Stimulated activated CD4-positive, alpha-beta T cell treated with anti-CD3 and anti-CD28 coated beads, Interleukin-15, amount 100 ng/mL, for 1 hour (primary cell): ENCODE measurements at places on chromosomes 1 and 21.

- no peak for DNase-seq
Observed at GRCh38 chr1:110637475-110637874, 31.3 kb upstream of the KCNA2 start.

DNA sequence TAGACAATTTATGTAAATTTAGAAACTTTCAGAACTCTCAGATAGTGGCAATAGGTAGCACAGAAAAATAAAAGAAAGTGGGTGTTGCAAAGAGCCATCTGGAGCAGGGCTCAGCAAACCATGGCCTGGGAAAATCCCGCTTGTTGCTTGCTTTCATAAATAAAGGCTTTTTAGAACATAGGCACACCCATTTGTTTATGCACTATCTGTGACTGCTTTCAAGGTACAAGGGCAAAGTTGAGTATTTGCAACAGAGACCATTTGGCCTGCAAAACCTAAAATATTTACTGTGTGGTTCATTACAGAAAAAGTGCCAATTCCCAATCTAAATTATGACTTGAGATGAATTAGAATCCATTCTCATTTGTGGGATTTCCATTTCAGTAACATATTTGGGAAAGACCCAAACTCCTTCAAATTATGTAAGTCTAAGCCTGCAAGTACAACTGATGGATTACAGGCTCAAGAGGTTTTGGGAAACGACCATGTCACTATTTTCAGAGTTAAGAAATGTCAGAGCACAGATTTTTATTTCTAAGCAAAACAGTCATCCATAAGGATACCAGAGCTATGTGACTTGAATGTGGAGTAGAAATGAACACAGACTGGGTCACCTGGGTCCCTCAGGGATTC is 43.5 kb upstream of the DPT start:
- no peak for DNase-seq

DNA sequence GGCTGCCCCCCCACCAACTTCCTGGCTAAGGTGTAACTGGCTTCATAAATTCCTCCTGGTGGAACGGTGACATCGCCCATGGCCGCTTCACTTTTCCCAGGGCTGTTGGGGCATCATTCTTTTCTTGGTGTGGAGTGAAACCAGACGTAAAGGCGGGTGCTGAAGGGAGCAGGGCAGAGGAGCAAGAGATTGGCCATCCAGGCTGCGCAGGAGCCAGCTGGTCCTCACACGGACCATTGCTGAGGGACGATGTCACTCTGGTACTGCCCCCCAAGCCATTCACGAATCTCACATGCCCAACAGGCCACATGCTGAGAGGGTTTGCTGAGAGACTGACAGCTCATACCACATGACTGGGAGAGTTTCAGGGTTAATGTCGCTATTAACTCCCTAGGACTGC is 10.5 kb upstream of the PKP1 start:
- no peak for DNase-seq

- DNase-seq = no peak
Observed at GRCh38 chr1:200364091-200364759, 45.6 kb downstream of the ZNF281 start.

- DNase-seq = no peak
Observed at GRCh38 chr1:58844176-58844575, 60.3 kb upstream of the JUN start.

DNA sequence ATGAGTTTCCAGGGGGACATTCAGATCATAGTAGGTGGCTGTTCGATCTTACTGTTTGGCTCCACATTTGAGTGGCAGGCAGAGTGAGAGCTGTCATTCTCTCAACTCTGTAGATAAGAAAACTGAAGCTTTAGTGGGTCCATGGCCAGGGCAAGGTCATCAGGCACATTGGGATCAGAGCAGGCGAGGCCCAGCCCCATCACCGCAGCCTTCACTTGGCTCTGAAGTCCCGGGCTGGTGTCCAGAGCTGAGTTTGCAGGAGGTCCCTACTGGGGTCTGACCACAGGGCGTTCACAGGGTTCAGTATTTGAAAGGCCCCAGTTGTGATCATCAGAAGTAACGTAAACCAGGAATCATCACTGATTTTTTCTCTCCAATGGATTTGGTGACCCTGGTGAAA is 76.7 kb downstream of the OBSCN start:
- no peak for DNase-seq

DNA sequence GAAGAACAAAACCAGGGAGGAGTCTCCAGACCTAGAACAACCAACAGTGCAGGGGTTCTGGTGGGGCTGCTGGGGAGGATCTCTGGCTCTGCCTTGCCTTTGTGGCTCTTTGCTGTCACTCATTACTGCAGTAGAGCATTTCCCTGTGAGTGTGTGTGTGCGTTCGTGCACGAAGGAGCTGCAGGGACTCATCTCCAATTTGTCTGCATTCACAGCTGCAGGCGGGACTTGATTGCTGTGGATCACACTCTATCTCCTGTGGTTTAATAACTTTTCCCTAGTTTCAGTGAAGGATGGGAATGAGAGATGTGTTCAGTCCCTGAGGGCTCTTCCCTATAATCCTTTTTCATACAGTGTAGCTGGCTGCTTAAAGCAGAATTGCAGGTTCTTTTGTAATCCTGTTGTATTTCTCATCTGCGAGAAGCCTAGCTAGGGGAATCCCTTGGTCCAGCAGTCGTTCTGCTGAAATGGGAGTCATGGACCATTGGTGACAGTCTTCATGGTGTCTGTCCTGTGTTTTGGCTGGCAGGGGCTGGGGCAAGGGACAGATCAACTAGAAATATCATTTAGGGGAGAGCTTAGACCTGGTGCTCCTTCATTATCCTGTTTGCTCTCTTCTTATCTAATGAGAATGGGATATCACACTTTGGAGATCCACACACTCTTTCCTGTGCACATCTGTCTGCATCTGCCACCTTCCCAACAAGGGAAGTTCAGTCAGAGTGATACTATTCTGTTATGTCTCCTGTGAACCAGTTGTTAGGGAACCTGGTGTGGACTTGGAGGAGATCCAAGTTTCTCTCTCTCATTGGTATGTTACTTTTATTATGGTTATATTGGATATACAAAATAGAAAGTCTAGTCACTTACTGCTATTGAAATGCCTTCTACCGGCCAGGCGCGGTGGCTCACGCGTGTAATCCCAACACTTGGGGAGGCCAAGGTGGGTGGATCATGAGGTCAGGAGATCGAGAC is 3.0 kb downstream of the PCP4L1 start:
- no peak for DNase-seq

- DNase-seq = no peak
Observed at GRCh38 chr1:10415211-10415930, 14.9 kb upstream of the CENPS start.

- no peak for DNase-seq
Observed at GRCh38 chr21:31459457-31459856, 115.4 kb upstream of the TIAM1 start.

DNA sequence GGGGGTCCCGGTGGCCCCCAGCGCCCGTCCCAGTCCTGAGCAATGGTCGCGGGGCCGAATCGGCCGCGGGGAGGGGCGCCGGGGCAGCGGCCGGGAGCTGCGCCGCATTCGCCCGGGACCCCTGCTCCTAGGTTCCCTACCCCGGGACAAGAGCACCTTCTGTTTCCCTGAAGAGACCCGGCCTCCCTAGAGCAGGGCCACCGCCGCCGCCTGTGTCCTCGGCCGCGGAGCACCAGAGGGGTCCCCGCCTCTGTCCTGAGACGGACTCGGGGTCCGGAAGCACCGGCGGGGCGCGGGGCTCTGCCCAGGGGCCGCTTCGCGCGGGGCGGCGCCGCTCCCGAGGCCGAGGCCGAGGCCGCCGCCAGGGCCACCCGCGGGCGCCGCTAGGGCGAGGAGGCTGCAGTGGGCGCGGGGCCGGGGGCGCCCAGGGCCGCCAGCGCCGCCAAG is 157.9 kb downstream of the CASZ1 start:
- no peak for DNase-seq

- DNase-seq = no peak
Observed at GRCh38 chr1:178928976-178929375, 58.1 kb upstream of the ANGPTL1 start.

DNA sequence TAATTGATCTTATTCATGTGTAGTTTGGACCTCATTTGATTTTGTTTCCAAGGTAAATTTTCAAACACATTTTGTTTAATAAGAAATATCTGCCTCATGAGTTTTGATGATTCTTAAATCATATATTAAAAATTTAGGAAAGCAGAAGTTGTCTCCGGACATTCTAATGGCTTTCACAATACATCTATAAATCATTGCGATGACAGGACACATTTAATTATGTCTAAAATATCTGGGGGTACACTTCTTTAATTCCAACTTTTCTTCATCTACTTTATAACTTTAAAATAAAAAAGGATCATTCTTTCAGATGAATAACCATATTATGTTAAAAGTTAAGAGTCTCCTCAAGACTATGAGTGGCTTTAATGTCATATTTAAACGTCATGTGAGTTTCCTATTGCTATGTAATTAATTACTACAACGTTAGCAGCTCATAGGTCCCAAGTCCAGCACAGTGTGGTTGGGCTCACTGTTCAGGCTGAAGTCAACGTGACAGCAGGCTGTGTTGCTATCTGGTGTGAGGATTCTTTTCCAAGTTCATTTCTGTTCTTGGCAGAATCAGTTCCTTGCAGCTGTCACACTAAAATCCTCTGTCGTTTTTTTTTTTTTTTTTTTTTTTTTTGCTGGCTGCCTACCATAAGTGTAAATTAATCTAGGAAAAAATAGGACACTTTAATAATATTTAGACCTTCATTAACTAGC is 893.5 kb downstream of the LTN1 start:
- DNase-seq = no peak

- DNase-seq = no peak
Observed at GRCh38 chr21:33914188-33914587, 1.4 kb downstream of the ATP5PO start.

GRCh38 chr1:206803221-206803730 is 31.0 kb upstream of the IL10 start:
- peak; percentile 57 for DNase-seq

DNA sequence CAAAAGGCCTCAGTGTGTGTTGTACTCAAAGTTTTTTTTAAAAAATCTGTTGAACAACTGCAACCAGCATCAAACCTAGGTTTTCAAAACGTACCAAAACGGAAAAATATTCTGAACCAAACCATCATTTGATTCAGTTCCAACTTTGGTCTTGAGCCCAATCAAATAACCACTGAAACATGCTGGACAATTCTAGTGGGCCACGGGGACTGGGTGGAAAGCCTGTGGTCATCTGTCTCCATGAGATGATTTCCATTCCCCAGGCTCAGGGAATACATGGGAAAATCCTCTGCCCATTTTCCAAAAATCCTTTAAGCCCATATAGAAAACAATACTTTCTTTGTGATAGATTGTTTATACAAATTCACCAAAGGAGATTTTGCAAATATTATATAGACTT is 22.5 kb downstream of the ITPKB start:
- DNase-seq = no peak

DNA sequence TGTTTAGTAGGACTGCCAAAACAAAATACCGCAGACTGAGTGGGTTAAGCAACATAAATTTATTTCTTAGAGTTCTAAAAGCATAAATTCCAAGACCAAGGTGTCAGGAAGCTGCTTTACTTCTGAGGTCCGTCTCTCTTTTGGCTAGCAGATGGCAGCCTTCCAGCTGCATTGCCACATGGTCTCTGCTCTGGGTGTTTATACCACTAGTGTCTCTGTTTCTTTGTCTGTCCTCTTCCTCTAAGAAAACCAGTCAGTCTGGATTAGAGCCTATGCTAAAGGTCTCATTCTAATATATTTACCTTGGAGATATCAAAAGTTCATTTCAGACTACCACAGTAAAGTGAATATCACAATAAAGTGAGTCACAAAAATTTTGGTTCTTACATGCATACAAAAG is 519.8 kb downstream of the COL11A1 start:
- no peak for DNase-seq

- no peak for DNase-seq
Observed at GRCh38 chr21:34648739-34649297, 20.0 kb upstream of the CLIC6 start.

DNA sequence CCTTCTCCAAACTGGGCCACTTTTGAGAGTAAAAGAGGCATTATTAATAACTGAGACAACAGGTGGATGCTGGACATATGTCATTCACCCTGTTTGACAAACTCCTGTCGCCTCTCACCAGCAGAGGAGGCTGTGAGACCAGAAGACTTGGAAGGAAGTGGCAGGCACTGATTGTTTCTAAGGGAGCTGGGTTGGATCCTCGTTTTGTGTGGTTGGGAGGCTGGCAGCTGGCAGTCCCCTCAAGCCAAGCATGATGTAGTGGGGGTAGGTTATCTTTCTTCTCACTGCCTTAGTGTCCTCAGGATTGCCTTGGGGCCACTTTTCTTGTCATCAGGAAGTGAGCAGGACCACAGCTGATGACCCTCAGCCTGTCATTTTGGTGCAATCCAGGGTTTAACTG is 86.5 kb upstream of the KCNJ15 start:
- no peak for DNase-seq

- DNase-seq = no peak
Observed at GRCh38 chr21:43874085-43874805, 9.2 kb downstream of the AGPAT3 start.

DNA sequence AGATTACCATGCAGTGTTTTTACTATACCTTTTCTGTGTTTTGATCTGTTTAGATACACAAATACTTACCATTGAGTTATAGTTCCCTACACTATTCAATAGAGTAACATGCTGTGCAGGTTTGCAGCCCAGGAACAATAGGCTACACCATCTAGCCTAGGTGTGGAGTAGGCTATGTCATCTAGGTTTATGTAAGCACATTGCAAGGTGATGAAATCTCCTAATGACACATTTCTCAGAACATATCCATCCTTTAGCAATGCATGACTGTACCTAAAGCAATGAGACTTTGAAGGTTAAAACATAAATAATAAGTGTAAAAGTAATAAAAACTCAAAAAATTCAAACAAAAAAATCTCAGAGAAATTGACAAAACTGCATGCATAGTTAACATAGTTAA is 358.6 kb downstream of the USH2A start:
- no peak for DNase-seq

- DNase-seq = no peak
Observed at GRCh38 chr1:245718123-245718522, 563.3 kb downstream of the KIF26B start.

GRCh38 chr21:38342739-38343138 is 85.9 kb downstream of the KCNJ15 start:
- DNase-seq = no peak

GRCh38 chr1:156726549-156727226 is 1.6 kb upstream of the METTL25B start:
- no peak for DNase-seq

DNA sequence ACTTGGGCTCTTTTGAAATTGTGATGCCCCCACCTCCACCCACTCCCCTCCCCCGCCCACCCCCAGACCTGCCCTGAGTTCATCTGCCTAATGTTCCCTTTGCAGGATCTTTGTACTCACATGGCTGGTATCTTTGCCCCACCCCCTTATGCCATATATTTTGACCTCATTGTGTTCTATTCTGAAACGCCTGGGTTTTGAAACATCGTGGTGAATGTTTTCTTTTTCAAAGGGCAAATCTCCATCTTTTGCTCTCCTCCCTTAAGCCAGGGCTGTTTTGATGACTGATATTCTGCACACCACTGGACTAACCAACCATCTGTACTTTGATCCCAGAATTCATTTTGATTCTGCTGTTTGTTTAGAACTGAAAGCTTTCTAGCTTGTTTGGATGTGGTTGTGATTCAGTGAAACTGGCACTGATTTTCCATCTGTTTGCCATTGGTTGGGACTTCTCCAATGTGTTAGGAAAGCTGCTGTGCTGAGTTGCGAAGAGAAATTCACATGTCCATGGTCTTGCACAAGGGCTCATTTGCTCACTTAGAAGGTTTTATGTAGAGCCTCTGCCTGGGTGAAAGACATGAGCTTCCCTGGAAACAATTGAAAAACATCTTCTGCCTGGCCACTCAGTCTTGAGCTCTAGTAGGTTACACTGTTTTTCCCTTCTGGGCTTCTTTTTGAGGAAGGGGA is 16.5 kb downstream of the SMAP2 start:
- no peak for DNase-seq

- no peak for DNase-seq
Observed at GRCh38 chr1:94937820-94938219, 10.9 kb upstream of the CNN3 start.
